ENCODE measurements at places on chromosomes 13 and 19.

DNA sequence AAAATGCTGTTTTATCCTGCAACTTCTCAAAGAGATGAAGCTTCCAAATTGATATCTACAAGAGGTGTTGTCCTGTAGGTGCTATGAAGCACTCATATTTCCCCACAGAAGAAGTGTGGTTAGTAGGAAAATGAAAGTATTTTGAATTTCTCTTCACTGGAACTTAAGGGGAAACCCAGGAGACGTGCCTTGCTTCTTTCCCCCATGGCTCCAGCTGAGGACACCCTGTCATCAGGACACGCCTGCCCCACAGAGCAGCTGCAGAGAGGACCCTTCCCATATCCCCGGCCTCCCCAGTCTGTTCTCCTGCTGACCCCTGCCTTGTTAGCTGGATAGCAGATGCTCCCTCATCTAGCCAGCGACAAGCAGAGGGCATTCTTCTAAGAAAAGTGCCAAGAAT, 371.3 kb downstream of the COG6 start:
- DNase-seq, result peak; percentile 68

DNA sequence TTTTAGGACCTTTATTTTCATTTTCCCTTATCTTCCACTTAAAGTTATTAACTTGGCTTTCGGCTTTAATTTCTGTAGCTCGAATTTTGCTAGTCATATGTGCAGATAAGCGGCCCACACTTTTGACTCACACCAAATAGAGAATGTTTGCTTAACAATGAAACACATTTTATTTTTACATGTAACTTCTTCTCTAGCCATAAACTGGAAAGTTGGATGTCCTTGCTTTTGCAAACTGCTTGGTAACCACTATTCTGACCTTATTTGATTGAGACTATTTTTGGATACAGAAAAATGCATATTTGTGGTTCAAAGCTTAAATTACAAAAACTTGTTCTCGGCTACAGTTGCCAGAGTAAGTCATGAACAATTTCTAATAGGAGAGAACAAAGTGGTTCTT, 600.0 kb downstream of the KCTD12 start:
- DNase-seq, result no peak

GRCh38 chr19:47798904-47799266, 5.5 kb downstream of the TPRX1 start:
- no peak for DNase-seq

GRCh38 chr13:67416047-67416925, 186.2 kb upstream of the PCDH9 start:
- no peak for DNase-seq

GRCh38 chr19:40642757-40643305, 41.7 kb downstream of the LTBP4 start:
- DNase-seq, result no peak

DNA sequence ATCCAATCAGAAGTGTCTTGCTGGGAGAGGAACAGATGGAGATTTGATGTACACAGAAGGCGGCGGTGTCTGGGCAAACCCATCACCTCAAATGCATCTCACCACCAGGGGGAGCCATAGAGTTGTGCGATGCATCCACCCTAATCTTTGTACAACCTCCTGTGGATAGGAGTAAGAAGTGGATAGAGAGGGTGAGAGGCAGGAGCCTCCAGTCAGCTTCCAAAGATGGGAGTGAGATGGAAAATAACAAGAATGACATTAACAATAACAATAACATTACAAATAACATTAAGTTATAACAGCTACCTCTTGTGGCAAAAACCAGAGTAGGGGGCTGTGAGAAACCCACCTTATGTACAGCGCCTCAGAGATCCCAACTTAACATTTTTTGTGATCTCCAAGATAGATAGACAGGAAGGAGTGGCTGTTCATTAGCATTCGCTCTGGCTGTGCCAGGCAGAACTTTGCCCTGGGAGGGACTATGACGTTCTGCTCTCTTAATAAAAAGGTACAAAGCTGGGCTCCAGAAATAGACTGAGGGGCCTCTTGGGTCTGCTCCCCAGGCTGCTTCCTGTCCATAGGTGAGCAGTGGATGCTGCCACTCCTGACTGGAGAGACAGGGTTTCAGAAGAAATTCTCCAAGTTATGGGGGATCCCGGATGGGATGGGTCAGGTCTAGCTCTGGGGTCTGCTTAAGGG, 5.2 kb upstream of the CEACAM18 start:
- peak; percentile 96 for DNase-seq

DNA sequence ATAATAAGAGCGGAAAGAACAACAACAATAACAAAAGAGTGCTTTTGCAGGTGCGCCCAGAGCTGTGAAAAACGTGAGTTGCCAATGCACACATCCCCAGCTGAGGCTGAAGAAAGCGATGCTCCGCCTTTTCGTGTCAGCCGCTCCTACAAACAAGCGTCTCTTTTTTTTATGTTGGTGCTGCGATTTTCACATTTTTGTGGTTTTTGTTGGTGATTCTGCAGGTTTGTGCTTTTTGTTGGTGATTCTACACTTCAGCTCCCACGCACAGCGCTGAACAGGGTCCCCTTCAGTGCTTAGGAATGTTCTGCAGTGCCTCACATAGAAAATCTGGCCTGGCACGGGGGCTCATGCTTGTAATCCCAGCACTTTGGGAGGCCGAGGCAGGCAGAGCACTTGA, 7.3 kb upstream of the SBK3 start:
- no peak for DNase-seq

- no peak for DNase-seq
These were observed 4.0 kb downstream of the PIK3R2 start for GRCh38 chr19:18156841-18157464.

- peak; percentile 30 for DNase-seq
These were observed 654 bp downstream of the STAP2 start for GRCh38 chr19:4337906-4338440.

DNA sequence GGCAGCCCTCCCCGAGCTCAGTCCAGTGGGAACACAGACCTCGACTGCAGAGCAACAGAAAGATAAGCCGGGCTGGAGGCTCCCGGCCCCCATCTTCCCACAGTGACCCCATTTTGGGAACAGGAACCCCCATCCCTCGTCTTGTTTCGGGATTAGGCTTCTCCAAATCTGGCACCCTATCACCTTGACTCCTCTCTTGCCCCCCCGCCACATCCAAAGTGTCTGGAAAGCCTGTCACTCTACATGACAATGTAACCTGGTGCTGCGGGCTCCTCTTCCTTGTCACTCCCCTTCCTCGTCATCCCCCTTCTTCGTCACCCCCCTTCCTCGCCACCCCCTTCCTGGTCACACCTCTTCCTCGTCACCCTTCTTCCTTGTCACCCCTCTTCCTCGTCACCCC, 10.1 kb downstream of the PAK4 start:
- DNase-seq, result no peak

DNA sequence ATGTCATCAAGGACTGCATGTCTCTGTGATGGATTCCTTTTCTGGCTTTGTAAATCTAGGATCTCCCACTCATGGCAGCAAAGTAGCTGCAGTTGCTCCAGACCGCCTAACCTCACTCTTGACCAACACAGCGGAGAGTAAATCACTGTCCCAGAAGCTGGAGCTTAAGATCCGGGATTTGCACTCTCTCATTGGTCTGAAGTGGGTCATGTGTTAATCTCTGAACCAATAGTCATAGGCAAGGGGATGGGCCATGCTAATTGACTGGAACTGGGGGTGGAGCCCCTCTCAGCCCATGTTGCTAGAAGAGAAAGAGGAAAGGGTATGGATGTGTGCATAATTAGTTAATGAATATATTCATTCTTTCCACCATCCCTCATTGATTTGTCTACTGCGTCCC, 34.0 kb downstream of the VAV1 start:
- no peak for DNase-seq

- peak; percentile 48 for DNase-seq
These were observed 87.7 kb downstream of the DOCK9 start for GRCh38 chr13:98890186-98890585.

GRCh38 chr19:501646-502045, 5.4 kb downstream of the MADCAM1 start:
- DNase-seq, result no peak

DNA sequence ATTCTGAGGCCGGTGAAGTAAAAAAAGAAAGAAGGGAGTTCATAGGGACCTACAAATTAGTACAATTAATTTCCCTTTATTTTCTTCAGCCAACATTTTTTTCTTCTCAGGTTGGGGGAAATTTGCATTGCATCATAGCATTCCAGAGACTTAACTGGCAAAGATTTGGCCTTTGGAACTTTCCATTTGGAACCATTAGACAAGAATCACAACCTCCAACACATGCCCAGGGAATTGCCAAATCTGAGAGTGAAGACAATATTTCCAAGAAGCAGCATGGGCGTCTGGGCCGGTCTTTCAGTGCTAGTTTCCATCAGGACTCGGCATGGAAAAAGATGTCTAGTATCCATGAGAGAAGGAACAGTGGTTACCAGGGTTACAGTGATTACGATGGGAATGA, 6.4 kb upstream of the ERCC5 start:
- DNase-seq, result no peak

DNA sequence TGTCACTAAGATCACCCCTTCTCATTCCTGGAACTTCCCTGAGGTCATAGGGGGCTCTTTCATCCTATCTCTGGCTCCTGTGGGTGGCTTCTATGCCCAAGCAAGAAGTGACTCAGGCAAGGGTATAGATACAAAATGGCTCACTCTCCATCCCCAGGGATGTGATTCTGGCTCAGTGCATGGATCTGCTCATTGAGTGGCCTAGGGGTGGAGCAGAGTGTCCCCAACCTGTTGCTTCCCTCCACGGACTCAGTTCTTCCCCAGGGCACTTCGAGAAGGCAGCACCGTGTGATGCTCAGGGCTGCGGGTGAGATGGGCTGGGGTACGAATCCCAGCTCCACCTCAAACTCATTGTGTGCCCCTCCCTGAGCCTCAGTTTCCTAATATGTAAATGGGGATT, 136.4 kb downstream of the PTPRS start:
- no peak for DNase-seq

DNA sequence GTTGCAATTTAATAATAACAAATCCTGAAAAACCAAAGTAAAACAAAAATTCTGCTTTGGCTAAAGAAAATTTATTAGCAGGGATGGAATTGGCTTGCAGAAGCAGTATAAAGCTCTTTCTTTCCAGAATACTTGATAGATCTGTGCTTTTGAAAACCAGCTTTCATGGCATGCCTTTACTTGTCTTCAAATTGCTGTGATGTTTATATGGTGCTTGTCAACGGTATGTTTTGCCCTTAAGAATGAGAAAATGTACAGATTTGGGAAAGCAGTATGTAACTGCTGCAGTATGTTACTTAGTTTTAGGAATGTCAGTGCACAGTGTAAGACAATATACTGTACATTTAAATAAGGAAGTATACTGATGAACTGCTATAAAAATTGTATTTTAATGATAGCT, 120.8 kb upstream of the PCDH20 start:
- no peak for DNase-seq

GRCh38 chr19:27779954-27780353, 1433.0 kb downstream of the UQCRFS1 start:
- DNase-seq, result no peak

Data from stimulated activated naive CD8-positive, alpha-beta T cell treated with anti-CD3 and anti-CD28 coated beads, Interleukin-15, Interleukin-2, amounts not matched to agents 100 U/mL and 50 U/mL, for 24 hours (primary cell).